CD8-positive, alpha-beta T cell (primary cell): ENCODE measurements at places on chromosomes 13 and 19. TPM values are rescaled to one million over a fixed set of nuclear protein-coding genes. Genes with fewer than 3 reads are reported as not detected.

- no peak for DNase-seq
Measured at GRCh38 chr19:51799034-51799773, 4.2 kb downstream of the FPR3 start.

- DNase-seq: no peak
Measured at GRCh38 chr13:105446197-105446596, 1089.3 kb downstream of the EFNB2 start.

The FLT1 gene
- total RNA-seq: 1.4 TPM

DNA sequence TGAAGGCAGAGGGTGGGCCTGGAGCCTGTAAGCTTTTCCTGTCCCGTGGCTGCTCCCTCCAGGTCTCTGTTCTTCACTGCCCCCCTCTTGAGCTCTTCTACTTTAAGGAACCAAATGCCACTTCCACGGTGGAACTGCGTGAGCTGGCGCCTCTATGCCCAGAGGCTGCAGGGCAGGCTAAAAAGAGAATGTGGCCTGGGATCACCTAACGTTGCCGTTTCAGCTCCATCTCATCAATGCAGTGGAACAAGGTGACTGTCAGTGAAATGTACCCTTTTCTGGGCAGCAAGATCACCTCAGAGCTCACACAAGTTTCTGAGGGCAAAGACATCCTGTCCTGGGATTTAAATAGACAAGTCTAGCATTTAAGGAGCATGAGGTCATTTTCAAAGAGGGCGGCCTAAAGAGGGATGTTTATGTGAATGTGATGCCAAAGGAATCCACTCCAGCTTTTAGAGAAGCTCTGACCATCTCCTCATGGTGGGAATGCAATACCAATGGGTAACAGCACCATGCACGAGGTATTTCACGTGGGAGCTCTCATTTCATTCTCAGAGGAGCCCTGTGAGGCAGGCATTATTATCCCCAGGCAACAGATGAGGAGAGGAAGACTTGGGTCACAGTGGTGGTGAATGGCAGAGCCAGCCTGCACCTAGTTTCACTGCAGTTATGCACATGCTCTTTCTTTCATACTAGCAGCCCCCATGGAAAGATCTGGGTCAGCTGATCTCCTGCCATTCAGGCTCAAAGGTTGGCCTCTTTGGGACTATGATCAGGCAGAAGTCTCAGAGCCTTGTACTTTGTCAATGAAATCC is 39.3 kb downstream of the RGCC start:
- DNase-seq: no peak

The MAG gene
- not detected for total RNA-seq
